Globus pallidus (tissue), 1 donor: ENCODE measurements at places on chromosomes 2 and 18.

- DNase-seq = no peak
Measured at GRCh38 chr2:45974762-45975408, 322.3 kb upstream of the EPAS1 start.

- no peak for DNase-seq
Measured at GRCh38 chr2:85811180-85812093, 57.6 kb downstream of the ATOH8 start.

- no peak for DNase-seq
Measured at GRCh38 chr2:189309331-189309730, 129.8 kb upstream of the COL5A2 start.

DNA sequence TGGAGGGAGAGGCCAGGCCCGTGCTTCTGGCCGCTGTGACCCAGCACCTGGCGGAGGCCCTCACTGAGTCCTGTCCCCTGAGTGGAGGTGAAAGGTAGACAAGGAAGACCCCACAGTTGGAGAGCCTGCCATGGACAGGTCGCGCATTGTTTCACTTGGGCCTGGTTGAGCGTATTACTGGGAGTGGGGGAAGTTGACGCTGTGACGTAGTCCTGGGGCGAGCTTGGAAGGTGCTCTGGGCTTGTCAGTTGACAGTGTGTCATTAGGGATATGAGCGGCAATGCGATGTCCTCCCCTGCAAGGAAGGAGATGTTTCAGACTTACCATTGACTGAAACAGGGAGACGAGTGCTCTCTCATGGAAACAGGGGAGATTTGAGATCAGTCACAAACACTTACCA is 127.1 kb downstream of the SH3RF3 start:
- DNase-seq = no peak

DNA sequence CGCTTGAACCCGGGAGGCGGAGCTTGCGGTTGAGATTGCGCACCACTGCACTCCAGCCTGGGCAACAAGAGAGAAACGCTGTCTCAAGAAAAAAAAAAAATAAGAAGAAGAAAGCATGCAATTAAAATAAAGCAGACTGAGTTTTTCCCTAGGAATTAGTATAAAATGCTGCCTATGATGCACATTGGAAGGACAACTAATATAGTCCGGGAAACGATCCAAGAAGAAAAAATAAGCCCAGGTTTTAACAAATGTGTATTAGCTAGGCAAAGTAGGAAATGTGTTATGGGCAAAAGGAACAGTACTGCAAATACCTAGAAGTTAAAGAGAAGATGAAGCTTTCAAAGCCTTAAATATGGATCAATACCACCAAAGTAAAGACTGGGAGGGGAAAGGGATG is 64.0 kb downstream of the SPIRE1 start:
- no peak for DNase-seq

GRCh38 chr2:227033471-227034148 is 130.4 kb downstream of the COL4A4 start:
- no peak for DNase-seq

GRCh38 chr2:141554810-141555209 is 576.0 kb downstream of the LRP1B start:
- peak; percentile 78 for DNase-seq

- DNase-seq = no peak
Measured at GRCh38 chr2:181430406-181431118, 26.6 kb upstream of the ITGA4 start.

- peak; percentile 40 for DNase-seq
Measured at GRCh38 chr2:39435741-39436591, 1.1 kb downstream of the MAP4K3 start.

DNA sequence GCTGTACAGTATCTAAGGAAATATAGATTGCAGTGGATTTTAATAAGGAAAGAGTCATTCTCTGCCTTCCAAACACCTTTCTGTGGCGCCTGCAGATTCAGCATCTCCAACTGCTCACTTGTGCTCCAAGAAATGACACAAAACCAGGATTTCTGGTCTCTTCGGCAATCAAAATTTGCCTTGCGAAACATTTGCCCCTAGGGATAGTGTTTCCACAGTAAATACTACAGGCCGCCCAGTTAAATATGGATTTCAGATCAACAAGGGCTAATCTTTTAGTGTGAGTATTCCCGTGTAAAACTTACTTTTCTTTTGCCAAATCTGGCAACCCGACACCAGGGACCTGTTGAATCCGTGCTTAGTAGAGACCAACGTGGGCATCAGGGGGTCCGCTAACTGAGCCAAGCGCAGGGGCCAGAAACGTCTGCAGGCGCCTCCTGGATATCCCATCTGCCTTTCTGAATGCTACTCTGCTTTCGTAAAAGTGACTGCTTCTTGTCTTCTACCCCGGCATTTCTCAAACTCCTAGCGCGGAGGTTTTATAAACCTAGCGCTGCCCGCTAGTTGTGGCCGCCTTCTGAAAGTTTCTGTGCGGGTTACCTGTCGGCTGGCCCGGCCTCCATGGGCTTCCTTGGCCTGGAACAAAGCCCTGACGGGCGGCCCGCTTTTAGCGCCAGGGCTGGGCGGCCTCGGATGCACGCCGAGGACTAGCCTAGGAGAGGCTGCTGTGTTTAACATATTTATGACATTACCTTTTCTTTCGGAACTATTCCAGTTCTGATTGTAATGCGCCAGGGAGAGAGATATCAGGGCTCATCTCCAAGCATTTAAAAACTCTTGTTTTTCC is 2.5 kb downstream of the CYP1B1 start:
- DNase-seq = no peak

DNA sequence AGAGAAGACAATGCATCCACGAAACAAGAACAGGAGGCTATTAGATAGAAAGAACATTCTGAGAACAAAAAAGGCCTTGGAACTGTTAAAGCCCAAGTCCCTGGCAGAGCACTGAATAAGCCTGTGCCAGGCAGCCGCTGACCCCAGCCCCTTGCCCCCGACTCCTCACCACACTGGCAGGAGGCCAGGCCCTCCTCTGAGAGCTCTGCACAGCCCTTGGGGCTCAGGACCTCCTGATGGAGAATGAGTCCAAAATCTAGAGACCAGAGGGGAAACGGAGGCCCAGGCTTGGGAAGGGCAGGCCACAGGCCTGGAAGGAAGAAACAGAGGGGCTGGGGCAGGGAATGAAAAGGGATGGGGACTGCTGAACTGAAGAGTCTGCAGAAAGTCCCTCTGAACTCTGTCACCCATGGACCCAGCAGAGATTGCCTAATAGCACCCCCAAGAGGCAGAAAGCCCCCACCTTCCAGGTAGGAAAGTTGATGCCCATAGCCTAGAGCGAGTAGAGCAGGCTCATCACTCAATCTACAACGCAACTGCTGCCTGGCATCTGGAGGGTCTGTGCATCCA is 18.3 kb upstream of the TNS1 start:
- DNase-seq = no peak

GRCh38 chr2:47243596-47244323 is 88.7 kb upstream of the STPG4 start:
- no peak for DNase-seq

- no peak for DNase-seq
Measured at GRCh38 chr2:43448822-43449110, 147.1 kb downstream of the THADA start.
